Fibroblast of skin of scalp (primary cell): ENCODE measurements at places on chromosomes 16 and 17.

- no peak for DNase-seq
Measured at GRCh38 chr16:72173997-72174396, 2.0 kb upstream of the PMFBP1 start.

- DNase-seq: no peak
Measured at GRCh38 chr16:68426347-68426652, 22.0 kb downstream of the SMPD3 start.

DNA sequence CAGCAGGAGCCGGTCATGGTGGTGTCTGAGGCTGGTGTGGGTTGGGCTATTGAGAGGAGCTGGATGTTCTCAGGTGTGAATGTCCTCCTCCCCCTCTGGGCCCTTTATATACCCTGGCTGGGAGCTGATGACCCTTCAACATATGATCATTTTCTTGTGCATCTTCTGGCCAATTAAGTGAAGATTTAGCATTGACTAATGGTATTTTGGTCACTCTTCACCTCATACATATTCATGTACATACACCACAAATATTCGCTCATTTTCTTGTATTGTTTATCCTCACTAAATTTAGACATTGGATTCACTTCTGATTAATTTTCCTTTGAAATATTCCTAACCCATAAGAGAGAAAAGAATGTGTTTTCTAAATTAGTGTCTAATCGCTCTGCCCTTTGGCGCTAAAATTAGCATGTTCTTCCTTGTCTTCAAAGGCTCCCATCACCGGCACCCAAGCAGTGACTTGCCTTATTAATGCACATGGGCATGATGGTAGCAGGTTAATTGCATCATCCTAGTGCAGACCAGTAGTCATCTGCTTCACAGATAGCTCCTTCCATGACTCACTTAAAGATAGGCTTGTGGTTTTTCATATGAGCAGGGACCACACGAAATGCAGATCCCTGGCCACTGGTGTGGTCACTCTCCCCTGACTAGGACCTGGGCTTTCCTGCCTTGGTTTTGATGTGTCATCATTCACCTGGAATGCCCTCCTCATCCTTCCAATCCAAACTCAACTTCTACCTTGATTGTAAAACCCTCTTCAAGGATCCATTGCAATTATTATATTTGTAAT lies at the start of gene KRTAP2-4:
Gene KRTAP2-4, minus strand, starts transcription at position 51 of the 796 bp plus-strand sequence. Its CDS starts 34 bp downstream, at position 17.
- DNase-seq: peak; percentile 86

DNA sequence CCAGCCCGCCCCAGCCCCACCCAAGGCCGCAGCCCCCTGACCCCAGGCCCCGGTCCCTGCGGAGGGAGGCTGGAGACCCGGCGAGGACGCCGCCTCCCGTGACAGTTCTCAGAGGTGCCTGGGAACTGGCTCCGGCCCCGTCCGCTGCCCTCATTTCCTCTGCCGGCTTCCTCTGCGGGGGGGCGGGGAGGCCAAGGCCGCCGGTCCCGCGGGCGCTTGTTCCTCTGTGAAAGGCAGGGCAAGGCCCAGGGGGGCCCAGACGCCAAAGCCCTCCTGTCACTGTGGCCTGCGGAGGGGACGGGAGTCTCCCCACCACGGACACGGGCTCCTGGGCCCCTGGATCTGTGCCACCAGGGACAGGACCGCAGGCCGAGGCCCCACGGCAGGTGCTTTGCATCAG lies 5.0 kb upstream of the PVALEF start:
- no peak for DNase-seq
